Bronchial epithelial cell (primary cell): ENCODE measurements at places on chromosomes 2 and 18.

- DNase-seq, result no peak
These were observed 282.3 kb downstream of the DYSF start for GRCh38 chr2:71735676-71736075.

- no peak for DNase-seq
These were observed 140.5 kb downstream of the ASB1 start for GRCh38 chr2:238567067-238567855.

DNA sequence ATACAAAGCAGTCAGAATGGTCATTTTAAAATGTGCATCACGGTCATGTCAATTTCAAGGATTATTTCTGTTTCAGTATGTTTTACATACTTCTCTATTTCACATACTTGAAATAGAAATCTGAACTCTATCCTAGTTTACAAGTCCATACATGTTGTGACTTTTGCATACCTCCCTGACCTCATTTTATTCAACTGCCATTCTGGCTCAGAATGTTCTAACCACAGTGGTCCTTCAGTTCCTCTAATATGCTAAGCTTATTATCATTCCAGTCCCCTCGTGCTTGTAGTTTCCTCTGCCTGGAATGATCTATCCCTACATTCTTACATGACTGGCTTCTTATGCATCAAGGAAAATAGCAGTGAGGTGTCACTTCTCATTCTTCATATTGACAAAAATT is 295.6 kb downstream of the KIAA1328 start:
- DNase-seq, result peak; percentile 81

DNA sequence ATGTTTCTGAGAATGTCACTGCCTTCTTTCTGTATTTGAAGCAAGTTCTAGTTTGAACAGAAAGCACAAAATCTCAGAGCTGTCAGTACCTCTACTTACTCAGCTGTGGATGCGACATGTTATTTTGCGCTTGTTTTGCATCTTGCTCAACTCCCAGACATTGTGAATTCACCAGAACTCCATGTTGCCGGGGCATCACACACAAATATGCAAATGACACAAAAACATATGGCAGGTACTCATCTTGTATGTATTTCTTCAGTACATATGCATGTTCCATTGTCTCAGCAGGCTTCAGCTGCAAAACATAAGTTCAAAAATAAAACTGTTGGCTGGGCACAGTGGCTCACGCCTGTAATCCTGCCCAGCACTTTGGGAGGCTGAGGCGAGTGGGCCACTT is 30.8 kb downstream of the ADCY3 start:
- no peak for DNase-seq

- no peak for DNase-seq
These were observed 618 bp upstream of the LYPD1 start for GRCh38 chr2:132670496-132671150.

DNA sequence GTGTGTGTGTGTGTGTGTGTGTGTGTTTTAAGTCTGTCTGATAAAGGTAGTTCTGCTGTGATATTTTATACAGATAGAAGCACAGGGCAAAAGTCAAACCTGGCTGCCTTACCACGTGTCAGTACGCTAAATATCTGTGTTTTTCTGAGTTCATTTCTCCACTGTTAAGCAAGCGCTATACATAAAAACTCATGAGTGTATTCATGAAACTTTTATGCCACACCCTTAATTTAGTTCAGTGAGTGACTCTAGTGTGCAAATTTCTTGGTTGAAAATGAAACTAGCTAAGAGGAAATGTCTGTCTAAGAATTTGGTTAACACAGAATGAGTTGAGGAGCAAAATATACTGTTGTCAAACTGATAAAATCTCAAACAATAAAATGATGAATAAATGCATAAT is 11.2 kb downstream of the CASP10 start:
- no peak for DNase-seq

- DNase-seq, result no peak
These were observed 2.9 kb upstream of the SCYGR2 start for GRCh38 chr2:227595797-227596196.

- DNase-seq, result peak; percentile 58
These were observed 7.0 kb upstream of the AOX1 start for GRCh38 chr2:200578778-200579177.

GRCh38 chr2:212547716-212548454 is 9.3 kb upstream of the ERBB4 start:
- no peak for DNase-seq

DNA sequence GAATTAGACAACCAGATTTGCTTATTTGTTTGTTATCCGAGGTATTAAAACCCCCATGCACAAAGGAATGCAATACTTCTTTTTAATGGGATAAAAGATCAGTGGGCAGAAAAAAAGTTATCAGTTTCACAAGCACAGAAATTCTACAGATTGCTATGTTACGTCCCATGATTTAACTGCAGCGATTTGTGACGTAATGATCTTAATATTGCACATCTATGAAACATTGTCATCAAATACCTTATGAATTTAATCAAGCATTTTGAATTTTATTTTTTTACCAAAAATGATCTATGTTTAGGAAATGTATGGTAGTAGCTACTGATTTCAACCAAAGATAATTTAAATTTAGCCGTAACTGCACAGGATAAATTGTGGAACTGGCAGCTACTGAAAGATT is 138.9 kb downstream of the FHOD3 start:
- DNase-seq, result no peak

- DNase-seq, result no peak
These were observed 455.7 kb upstream of the TCF4 start for GRCh38 chr18:56043641-56044061.

GRCh38 chr2:38076152-38076709 is 280 bp upstream of the CYP1B1 start:
- peak; percentile 52 for DNase-seq

GRCh38 chr18:75785206-75785605 is 357.7 kb upstream of the SMIM21 start:
- no peak for DNase-seq

DNA sequence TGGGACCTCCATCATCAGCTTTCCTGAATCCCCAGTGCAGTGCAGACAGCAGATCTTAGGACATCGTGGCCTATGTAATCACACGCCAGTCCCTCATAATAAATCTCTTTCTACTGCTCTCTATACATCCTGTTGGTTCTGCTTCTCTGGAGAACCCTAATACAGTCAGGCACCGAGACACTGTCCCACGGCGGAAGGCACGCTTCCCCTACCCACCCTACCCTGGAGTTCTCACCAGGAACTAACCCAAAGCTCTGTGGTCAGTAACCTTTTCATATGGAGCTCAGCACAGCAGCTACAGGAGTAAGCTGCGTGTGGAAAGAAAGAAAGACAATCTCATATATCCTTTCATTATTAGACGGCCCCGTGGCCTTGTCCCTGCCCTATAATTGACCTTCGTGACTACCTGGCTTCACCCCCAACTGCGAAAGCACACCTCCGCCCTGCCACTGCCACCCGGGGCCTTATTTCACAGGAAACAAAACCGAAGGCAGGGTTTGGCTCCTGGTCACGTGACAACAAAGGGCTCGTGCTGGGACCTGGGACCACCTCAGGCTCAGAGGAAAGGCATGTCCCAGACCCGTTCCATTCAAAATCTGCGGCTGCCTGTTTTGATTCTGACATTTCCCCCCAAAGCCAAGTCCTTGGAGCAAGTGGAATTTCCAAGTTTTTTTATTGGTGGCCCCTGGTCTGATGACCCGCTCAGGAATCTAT is 99.7 kb upstream of the ODC1 start:
- no peak for DNase-seq

DNA sequence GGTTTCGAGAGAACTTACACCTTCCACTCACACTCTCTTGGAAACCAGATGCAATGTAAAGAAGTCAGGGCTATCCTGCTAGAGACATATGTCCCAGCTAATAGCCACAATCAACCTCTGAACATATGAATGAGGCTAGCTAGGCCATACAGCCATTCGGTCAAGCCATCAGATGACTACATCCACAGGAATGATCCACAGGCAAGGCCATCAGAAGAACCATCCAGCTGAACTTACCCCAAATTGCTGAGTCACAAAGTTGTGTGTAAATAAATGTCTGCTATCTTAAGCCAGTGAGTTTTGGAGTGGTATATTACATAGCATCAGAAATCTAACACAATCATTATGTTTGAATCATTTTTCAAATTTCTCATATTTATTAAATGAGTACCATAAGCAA is 5.2 kb upstream of the SPAST start:
- peak; percentile 42 for DNase-seq

- no peak for DNase-seq
These were observed 214.5 kb downstream of the SH3RF3 start for GRCh38 chr2:109343460-109343859.

- no peak for DNase-seq
These were observed 14.1 kb downstream of the CTDP1 start for GRCh38 chr18:79693561-79694205.

DNA sequence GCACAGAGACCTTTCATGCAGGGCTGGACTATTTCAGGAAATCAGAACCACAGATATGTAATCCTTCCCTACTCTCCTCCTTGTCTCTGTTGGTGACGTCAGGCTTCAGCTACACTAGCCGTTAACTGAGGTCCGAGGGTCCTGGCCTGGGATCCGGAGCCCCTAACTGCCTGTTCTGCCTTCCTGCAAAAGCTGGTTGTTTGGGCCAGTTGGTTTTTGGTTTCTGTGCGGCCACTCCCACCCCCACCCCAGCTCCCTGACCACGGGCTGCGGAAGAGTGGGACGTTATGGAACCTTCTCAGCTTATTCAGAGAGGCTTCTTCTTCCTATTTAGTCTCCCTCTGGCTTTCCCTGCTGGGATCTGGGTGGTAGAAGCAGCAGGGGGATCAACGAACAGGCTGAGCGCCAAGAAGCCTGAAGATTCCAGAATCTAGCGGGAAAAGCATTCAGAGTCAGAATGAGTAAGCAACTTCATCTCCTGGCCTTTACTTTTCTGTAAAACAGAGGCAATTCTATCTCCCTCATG is 49.3 kb upstream of the ROCK2 start:
- DNase-seq, result no peak

DNA sequence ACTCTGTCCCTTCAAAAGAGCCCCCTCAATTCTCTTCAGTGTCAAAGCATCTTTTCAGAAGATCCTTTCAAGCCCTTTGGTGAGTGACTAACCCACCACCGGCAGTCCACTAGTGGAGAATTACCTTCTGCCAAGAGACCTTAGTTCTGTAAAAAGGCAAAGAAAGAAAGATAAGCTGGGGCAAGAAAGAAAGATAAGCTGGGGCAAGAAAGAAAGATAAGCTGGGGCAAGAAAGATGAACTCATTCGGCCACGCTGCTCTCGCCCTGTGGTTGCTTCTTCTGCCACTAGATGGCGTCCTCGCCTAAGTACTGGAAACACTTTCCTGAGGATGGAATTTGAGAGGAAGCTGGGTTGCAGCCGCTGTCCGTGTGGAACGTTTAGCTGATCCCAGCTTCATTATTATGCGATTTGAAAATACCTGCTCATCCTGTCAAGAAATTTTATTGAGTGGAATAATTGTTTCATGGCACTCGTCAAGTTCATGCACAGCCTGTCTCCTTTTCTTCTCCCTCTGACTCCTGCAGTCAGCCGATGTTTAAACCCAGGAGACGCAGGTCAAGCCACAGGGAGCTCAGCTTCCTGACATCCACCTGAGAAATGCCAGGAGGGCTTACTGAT is 17.3 kb upstream of the ANXA4 start:
- DNase-seq, result peak; percentile 66

- DNase-seq, result peak; percentile 90
These were observed 57.4 kb downstream of the STK39 start for GRCh38 chr2:168189835-168190569.

DNA sequence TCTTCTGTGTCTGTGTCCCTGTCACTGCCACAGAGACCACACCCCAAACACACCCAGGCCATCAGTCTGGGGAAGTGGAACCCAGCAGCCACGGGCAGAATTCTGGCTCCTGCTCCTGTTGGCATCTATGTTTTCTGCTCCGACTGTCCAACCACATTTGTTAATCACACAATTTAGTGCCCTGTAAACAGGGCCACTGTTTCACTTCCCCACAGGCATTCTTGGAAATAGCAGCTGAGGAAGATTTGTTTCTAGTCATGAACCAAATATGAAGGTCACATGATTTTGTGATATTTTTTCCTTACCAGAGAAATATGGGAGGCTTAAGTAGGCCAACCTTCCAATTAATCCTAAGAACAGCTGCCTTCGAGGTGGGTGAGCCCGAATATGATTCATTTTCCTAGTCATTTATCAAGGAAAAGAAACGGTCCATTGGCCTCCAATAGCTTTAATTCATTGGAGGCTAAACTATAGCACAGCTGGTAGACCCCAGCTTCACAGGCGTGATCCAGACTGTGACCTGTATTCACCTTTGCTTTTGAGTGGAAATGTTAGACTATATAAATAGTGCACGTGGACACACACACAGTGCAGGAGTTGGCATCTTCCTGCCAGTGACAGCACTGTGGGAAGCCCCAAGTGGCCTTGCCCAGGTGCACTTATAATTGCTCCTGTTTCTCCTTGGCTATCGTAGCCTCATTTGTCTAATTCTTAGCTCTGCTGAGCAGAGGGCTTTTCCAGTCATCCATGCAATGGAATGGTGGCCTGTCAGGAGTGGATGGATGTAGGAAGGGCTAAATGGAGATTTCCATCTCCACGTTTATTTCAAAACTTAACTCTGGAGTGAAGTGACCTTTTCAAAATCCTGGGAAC is 267.9 kb downstream of the LPIN1 start:
- no peak for DNase-seq

DNA sequence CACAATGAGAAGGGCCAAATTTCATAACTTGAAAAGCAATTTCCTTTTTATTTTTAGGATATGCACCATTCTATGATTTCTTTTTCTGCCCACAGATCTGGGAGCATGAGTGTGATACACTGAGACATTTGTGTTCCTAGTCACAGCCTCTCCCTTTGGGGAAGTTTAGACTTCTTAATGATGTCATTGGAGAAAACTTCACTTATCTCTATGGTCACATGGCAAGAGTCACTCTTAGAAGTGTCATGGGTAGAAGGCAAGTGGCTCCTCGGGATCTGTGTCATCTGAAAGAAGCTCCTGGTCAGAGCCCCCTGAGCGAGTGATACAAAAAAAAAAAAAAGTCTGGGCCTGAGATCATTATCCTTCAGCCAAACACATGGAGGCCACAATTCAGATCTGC is 62.5 kb upstream of the LGALSL start:
- peak; percentile 41 for DNase-seq

- DNase-seq, result no peak
These were observed 31.6 kb downstream of the KCNG2 start for GRCh38 chr18:79829136-79829854.

GRCh38 chr18:25279961-25280360 is 72.0 kb downstream of the ZNF521 start:
- no peak for DNase-seq

DNA sequence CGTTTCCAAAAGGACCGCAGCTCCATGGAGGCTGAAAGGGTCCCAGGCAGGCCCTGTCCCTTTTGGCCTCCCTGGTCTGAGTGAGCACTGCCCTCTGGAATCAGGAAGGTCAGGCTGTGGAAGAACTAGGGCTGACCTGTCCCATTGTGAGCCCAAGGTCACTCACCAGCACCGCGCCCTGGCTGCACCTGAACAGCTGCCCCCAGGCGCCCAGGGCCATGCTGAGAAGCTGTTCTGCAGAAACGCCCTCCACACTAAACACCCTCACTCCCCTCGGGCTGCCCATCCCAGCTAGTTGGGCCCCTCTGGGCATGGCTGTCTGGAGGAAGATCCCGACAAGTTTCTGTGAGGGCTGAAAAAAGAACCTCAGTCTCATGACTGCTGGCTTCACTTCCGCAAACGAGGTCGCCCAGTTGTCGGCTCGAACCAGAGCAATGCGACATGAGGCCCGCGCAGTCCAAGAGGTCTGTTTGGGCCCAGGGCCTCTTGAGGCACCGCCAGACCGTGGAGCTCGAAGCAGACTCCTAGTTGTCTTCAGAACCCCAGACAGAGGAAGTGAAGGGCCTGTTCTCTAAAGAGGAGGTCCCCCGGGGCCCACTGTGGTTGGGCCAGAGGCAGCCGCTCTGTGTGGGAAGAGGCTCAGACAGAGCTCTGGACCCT is 64.4 kb downstream of the INPP5D start:
- no peak for DNase-seq
